GM12864 (cell line): ENCODE measurements at places on chromosomes 12 and 14.

GRCh38 chr12:124608450-124608870 lies 41.0 kb upstream of the NCOR2 start:
- no peak for DNase-seq

GRCh38 chr14:29030970-29031369 lies 264.4 kb downstream of the FOXG1 start:
- no peak for DNase-seq

GRCh38 chr12:93243689-93244513 lies 133.8 kb upstream of the NUDT4 start:
- no peak for DNase-seq

DNA sequence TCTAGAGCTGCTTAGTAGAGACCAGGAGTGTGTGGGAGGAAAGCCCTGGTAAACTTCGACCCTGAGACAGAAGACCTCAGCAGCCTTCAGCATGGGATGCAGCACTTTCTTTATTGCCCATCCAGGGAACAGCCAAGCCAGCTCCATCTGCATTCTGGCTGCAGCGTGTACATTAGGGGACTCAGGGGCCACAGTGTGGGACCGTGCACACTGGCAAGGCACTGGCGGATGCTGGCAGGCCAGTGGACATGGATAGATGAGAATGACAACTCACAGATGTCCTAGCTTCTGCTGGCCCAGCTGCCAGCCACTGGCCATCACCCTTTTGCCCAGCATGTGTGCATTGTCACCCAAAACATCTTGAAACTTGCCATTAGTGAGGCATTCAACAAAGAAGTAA lies 12.5 kb downstream of the PLD4 start:
- DNase-seq = no peak

GRCh38 chr12:48034835-48035805 lies 30.8 kb upstream of the COL2A1 start:
- DNase-seq = no peak

GRCh38 chr14:90531497-90531896 lies 134.7 kb downstream of the CALM1 start:
- DNase-seq = no peak

- no peak for DNase-seq
Measured at GRCh38 chr12:43132291-43132690, 419.7 kb downstream of the ADAMTS20 start.

GRCh38 chr12:49673446-49674317 lies 33.5 kb downstream of the FMNL3 start:
- no peak for DNase-seq

DNA sequence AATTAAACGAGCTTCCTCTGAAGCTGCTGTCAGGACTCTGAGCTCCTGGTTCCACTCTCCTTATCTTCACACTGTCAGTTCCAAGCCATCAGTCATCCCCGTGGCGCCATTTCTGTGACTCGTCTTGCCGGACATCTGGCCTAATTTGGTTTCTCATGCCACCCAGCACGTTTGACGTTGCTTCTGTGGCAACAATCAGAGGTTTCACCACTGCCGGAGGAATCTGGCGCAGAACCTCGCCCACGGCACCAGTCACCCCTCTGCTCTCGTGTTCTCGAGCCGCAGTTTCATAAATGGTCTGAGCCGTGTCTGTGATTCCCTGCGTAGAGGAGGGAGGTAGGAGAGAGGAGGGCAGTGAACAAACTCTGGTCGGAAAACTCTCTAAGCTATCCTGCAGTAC lies 29.7 kb downstream of the BDKRB1 start:
- DNase-seq = no peak

- no peak for DNase-seq
Measured at GRCh38 chr12:75781532-75782046, 250.0 kb downstream of the PHLDA1 start.

DNA sequence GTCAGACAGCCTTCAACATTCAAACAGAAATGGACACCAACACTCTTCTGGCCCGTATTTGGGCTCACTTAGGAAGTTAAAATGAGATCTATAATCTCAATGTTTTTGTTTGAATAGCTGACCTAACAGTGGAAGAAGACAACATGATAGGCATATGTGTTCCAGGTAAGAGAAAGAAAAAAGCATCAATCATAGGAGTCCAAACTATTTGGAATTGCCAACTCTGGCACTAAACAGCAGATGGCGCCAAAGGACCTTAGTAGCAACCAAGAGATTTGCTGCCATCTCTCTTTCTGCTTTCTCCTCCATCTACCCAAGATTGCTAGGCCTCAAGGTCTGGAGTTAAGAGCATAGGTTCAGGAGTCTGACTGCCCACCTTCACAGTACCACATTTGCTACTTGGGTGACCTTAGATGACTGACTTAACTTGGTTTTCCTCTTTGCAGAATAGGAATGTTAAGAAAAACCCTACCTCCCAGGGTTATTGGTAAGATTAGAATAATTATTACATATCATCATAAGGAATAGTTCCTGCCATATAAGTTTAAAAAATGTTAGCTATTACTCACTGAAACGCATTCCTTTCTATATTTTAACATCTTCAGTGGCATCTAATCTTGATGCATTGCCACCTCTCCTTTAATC lies 30.2 kb downstream of the PEX5 start:
- DNase-seq = peak; percentile 47

DNA sequence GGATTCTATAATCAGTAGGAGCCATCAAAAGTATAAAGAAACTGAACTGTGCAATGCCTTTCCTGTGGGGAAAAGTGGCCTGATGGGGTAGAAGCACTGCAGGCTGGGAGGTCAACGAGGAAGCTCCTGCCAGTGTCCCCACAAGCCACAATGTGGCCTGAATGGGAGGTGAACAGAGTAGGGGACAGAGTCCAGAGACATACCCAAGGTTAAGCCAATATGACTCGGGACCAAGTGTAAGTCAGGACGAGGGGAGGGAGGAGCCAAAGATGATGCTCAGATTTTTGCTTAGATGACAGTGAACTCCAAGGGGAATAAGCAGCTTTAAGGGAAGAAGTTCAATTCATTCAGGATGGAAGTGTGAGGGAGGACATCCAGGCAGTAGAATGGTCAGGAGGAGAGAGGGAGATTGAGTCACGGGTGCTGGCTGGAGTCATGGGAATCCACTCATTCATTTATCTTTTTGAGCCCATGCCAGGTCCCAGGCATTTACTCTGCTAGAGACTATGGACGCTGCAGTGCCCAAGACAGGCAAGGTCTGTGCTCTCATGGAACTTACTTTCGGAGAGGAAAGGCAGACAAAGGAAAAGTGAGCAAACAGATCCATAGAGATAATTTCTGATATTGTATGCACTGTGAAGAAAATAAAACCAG lies 29.1 kb downstream of the DPF3 start:
- no peak for DNase-seq

DNA sequence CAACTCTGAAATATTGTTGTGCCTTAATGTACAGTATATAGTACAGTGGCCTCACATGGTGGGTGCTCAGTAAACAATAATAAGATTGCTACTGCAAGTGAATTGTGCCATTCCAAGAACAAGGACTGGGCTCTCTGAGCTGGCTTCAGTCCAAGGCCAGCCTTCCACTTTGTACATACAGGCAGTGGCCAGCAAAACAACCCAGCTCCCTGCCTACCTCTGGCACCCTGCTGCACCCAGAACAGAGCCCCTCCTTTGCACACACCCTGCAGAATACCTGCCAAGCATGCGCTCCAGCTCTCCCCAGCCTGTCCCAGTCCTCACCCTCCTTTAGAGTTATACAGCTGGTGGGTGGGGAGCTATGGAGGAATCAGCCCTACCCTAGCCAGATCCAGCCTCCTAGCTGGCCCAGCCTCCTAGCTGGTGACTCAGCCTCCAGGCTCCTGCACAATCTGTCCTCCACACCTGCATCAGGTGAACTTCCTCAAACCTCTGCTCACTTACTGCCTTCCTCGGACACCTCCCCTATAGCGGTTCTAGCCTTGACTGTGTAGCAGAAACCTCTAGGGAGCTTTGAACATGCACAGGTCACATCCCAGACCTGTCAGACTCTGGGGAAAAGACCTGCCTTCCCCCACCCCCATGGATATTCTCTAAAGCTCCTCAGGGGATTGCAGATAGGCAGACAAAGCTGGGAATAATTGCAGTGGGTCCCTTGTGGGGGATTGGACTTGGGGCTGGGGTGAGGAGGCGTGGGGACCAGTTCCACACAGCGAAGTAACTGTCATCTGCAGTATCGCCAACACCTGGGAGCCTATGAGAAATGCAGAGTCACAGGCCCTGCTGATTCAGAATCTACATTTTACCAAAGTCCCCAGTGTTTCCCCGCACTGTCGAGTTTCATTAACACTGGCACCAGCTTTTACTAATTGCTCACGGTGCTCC lies 17.9 kb downstream of the ZDHHC22 start:
- DNase-seq = no peak

DNA sequence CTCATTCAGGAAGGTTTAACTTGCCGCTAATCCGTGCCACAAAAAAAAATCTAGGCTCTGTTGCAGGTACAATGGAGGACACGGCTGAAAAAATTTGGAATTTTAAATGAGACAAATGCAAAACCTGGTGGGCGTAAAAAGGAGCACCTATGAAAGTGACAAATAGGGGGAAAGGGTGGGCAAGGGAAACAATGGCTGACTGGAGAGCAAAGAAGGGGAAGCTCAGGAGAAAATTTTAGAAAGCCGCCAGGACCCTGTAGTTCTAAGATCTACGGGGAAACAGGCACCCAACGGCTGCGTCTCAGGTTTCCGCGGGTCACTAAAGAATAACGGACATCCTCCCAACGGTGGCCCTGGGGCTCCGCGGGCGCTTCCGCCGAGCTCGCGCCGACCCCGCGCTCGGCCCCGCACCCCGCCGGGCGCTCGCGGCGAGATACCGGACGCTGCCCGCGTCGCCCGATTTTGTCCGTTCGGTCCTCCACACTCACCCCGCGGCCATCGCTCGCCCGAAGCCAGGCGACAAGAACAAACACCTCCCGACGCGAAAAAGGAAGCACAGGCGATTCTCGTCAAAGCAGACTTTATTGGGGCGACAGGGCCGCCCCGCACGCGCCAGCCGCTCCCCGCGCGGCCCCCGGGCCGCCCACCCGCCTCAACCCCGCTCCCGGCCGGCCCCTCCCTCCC lies 1.1 kb upstream of the YY1 start:
- DNase-seq = no peak

- DNase-seq = no peak
Measured at GRCh38 chr14:62015945-62016344, 253.7 kb downstream of the SNAPC1 start.

- no peak for DNase-seq
Measured at GRCh38 chr14:92491782-92492181, 21.8 kb upstream of the RIN3 start.

GRCh38 chr12:51190820-51191219 lies 17.9 kb upstream of the TFCP2 start:
- no peak for DNase-seq

- DNase-seq = no peak
Measured at GRCh38 chr12:22173177-22173576, 127.2 kb downstream of the CMAS start.

DNA sequence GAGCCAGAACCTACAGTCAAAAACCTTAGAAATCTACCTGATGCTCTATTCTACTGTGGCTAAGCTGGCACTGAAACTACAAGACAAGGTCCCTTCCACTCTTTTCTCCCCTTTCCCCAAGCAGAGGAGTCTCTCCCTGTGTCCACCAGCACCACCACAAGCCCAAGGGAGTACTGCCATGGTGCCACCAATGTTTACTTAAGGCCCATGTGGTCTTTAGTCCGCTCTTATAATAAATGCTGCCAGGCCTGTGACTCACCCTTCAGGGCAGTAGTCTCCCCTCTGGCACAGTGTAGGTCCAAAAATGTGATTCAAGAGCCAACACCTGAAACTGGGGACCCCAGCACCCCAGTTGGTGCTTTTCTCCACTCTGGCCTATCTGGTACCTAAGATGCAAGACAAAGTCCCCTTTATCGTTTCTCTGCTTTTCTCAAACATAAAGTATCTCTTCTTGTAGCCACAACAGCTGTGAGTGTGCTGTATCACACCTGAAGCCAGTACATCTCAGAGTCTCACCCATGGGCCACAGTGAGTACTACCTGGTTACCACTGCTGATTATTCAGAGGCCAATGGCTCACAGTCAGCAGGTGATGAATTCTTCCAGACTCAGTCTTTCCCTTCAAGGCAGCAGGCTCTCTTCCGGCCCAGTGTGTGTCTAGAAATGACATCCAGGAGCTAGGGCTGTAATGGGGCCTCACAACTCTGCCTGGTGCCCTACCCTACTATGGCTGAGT lies 29.3 kb downstream of the SLC38A2 start:
- no peak for DNase-seq

DNA sequence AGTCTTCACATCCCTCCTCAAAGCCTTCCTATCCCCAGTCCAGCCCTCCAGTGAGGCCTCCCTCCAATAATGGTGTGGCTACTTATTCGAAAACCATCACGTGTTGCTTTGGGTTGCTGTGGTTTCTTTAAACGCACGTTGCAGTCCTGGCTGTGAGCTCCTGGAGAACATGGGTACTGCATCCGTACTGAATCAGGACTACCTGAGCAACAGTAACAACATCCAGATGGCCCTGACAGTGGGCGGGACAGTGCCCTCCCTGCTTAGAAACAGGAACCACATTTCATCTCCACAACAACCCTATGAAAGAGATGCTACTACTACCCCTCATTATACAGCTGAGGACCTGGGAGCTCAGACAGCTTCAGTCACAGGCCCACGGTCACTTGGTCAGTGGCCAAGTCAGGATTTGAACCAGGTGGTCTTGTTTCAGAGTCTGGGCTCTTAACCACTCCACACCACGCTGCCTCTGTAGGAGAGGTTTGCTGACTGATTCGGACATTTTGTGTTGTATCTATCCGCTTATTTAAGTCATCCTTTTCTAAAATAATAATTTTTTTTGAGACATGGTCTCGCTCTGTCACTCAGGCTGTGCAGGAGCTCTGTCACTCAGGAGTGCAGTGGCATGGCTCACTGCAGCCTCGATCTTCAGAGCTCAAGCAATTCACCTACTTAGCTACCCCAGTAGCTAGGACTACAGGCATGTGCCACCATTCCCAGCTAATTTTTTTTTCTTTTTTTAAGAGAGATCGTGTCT lies 104.8 kb downstream of the DPF3 start:
- DNase-seq = no peak

DNA sequence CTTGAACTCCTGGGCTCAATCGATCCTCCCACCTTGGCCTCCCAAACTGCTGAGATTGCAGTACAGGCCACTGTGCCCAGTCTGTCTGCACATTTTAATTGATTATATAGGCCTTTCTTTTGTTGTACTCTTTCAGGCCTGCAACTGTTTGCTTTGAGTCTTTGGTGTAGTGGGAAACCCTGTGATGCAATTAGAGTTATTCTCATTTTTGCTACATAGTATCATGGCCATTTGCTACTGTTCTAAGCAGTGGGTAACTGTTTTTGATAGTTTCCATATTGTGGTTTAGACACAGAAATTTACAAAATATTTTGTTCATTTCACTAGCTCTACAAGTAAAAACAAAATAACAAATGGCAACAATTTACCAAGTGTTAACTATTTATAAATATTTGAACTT lies 6.3 kb upstream of the TUBA1B start:
- no peak for DNase-seq

GRCh38 chr14:34983786-34984185 lies 994 bp downstream of the SRP54 start:
- no peak for DNase-seq
